ENCODE measurements at places on chromosomes 11 and 22.

GRCh38 chr11:11268706-11269105 is 84.3 kb downstream of the CSNK2A3 start:
- DNase-seq, result no peak

DNA sequence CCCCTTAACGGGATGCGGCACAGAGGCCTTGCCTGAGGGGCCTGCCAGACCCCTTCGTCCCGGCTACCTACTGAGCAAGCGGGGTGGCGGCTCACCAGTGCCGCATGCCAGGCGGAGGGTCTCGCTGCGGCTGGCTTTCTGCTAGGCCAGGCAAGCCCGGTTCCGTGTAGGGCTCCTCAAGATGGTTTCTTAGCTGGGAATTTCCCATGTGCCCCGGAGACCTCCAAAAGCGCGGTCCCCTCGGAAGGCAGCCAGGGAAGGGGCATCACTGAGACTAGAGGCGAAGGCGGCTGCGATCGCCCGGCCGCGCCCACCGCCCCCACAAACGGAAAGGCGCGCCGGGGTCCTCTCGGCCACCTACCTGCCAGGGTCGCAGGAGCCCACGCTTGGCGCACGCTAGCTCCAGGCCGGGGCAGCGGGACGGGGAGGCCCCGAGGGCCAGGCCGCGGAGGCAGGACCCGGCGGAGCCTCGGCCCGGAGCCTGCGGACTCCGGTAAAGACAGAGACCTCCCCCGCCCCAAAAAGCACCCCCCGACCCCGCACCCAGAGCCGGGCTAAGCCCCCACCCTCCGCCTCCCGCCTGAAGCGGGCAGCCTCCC is 23.8 kb downstream of the MICAL3 start:
- no peak for DNase-seq

- no peak for DNase-seq
These were observed 114.7 kb downstream of the BUD13 start for GRCh38 chr11:116657842-116658825.

DNA sequence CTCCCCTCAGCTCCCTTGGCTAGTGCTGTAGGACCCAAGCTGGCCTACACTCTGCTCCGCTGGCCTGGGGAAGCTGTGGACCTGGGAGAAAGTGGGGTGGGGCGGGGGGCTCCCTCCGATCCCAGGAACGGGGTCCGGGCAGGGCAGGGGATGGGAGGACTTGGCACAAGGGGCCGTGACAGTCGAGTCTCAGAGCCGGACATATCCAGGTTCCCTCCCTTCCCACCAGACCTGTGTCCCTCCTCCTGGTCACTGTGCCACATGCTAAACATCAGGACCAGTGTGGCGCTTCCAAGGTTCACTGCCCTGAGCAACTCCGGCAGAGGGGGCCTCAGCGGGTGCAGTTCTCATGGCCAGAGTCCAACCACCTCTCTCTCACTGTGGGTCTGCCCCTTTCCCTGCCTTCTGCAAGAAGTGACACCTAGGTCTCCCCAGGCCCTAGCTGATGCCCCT is 2.0 kb downstream of the DUSP8 start:
- DNase-seq, result no peak

Data from stimulated activated CD4-positive, alpha-beta T cell treated with anti-CD3 and anti-CD28 coated beads, Interleukin-1b, Interleukin-23, amount 100 ng/mL, for 1 hour (primary cell).